Left renal cortex interstitium (tissue), 4 donors: ENCODE measurements at places on chromosomes 3 and 15.

GRCh38 chr3:71229905-71230657 lies 353.4 kb downstream of the FOXP1 start:
- no peak for DNase-seq

- no peak for DNase-seq
These were observed 15.6 kb upstream of the CD47 start for GRCh38 chr3:108106449-108106848.

- DNase-seq, result peak; percentile 47
These were observed 192.5 kb downstream of the SHOX2 start for GRCh38 chr3:157913741-157914150.

- DNase-seq, result no peak
These were observed 104.2 kb downstream of the AGBL1 start for GRCh38 chr15:86183596-86184491.

DNA sequence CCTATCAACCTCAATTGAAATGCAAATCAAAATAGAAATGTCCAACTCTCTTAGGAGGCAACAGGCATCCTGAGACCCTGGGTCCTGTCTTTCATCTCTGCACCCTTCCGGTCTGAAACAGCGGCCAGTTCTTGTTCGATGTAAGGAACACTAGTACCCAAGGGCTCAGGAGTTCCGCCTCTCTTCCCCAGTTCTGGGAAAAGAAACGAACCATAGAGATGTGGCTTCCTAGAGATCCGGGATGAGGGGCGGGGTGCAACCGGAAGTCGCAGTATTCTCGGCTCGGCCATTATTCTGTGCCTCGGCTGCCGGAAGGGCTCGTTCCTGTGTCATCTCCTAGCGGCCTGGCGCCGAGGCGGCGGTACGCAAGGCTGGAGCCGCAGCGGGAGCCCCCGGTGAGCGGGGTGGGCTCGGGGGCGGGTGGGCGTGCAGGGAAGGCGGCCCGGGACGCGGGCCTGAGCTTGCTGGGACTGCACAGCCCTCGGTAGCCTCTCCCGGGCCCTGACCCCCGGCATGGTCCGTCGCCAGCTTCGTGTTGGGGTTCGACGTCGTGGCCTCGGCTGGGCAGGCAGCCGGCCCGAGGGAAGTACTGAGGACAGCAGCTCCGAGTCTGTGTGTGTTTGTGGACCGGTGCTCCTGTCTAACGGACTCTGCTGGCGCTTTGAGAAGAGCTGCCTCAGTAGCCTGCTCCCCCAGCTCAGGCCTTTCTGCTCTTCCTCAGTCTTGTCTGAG lies at the start of gene ZNF197:
TSS of gene ZNF197 (plus strand) at position 288 of the 732 bp plus-strand sequence. CDS start 4,119 bp downstream, outside the sequence.
- DNase-seq, result peak; percentile 60

- no peak for DNase-seq
These were observed 70.4 kb downstream of the KLF13 start for GRCh38 chr15:31396881-31397560.

- no peak for DNase-seq
These were observed 633.9 kb upstream of the TGFBR2 start for GRCh38 chr3:29972320-29972993.

GRCh38 chr3:147046916-147047315 lies 359.4 kb downstream of the ZIC4 start:
- no peak for DNase-seq

DNA sequence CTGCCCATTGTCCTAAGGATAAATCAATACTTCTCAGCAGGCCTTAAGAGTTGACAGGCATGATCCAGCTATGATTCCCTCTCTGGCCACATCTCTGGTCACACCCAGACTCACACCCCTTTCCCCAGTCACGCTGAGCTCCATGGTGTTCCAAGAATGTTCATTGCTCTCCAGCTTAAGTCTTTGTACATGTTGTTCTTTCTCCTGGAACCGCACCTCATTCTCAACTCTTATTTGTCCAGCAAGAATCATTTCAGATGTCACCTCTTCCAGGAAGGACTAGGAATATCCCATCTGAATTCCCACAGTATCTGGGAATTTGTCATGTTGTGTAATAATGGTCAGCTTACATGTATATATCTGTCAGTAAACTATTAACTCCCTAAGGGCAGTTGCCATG lies 118.3 kb upstream of the GALNT15 start:
- no peak for DNase-seq

- no peak for DNase-seq
These were observed 19.1 kb upstream of the MAGEF1 start for GRCh38 chr3:184730924-184731323.

DNA sequence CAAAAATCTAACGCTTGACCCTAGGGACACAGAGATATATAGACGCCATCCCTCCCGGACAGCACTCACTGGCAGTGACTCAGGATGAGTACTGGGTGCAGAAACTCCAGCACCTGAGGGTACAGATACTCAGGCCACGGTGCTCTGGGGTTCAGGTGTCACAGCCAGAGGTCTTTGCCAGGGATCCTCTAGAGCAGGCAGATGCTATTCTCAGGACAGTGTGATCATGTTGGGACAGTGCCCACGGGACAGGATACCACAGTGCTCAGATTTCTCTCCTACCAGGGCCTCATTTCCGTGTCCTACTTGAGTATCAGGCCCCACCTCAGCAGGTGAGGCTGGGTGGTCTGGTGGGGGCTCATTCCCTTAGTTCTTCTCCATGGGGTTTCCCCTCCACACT lies 34.4 kb downstream of the HOMER2 start:
- DNase-seq, result no peak

DNA sequence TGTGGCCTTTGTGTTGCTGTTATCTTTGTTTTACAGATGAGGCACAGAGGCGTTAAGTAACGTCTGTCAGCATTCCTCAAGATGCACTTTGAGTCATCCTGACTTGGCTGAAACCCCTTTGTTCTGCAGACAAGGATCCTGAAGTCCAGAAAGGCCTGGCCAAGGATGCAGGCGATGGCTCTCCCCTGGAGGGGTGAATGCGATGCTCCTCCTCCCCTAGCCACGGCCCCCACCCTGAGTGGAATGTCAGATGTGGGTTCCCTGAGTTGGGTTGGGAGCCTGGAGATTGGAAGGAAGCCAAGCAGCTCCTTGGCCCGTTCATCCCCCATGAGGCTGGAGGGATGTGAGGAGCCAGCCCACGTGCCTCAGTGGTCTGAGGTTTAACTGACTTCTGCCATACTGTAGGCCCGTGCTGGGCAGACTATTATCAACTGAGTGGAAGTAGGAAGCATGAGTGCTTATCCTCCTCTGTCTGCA lies 43.3 kb downstream of the POMGNT2 start:
- no peak for DNase-seq

DNA sequence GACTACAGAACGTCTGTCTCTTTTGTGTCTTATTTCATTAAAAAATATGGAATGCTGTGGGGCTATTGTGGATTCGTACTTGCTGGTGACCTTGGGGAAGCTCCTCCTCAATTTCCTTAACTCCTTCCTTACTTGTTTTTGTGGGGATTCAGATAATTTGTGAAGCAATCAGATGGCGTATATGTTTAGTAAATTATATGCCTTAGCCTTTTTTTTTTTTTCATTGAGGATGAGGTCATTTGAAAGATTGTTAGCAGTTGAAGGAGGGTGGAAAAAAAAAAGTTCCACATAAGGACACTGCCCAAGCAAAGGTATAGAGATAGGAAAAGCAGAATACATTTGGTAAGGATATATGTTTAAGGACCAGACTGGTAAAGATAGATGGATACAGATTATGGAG lies 3.3 kb downstream of the RNF13 start:
- no peak for DNase-seq

DNA sequence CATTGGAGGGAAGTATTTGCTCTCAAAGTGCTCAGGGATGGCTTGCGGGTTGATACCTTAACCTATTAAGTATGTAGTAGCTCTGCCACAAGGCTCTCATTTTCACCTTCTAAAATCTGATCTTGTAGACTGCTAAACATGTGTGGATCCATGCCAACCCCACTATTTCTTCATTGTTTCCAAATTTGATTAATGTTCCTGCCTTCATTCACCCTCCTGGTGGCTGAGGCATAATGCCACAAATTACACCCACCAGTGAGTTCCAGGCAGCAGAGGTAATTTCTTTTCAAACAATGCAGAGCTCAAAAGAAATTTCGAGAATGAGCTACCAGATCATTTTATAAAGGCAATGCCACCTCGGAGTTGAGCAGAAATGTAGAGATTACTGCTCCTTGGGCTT lies 71.0 kb downstream of the EDEM1 start:
- DNase-seq, result no peak

GRCh38 chr15:61226361-61227256 lies 2.5 kb downstream of the RORA start:
- no peak for DNase-seq

DNA sequence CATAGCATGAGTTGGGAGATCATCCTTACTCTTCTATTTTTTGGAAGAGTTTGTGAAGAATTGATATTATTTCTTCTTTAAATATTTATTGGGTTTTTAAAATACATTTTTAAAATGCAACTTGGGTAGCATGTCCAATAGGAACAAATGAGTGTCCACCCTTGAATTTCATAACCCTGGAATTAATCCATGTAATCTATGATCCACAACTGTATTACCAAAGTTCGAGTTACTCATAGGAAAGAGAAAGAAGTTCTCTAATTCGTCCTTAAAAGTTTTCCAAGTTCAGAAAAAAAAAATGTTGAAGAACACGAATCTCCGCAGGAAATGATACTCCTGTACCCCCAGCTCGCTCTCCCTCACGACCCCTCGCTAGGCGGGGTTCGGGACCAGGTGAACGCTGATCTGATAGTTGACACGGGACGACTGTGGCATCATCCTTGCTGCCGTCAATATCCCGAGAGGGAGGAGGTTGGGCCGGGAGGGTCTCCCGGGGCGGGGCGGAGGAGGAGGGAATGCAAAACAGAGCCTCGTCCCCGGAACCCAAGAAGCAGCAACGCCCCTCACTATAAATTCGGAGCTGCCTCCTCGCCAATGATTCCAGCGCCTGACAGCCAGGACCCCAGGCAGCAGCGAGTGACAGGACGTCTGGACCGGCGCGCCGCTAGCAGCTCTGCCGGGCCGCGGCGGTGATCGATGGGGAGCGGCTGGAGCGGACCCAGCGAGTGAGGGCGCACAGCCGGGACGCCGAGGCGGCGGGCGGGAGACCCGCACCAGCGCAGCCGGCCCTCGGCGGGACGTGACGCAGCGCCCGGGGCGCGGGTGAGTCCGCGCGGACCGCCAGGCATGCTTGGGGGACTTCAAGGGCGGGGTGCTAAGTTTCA lies at the start of gene AGTR1:
TSS of gene AGTR1 (plus strand) at position 598 of the 884 bp plus-strand sequence. CDS start 43,133 bp downstream, outside the sequence.
- peak; percentile 71 for DNase-seq

DNA sequence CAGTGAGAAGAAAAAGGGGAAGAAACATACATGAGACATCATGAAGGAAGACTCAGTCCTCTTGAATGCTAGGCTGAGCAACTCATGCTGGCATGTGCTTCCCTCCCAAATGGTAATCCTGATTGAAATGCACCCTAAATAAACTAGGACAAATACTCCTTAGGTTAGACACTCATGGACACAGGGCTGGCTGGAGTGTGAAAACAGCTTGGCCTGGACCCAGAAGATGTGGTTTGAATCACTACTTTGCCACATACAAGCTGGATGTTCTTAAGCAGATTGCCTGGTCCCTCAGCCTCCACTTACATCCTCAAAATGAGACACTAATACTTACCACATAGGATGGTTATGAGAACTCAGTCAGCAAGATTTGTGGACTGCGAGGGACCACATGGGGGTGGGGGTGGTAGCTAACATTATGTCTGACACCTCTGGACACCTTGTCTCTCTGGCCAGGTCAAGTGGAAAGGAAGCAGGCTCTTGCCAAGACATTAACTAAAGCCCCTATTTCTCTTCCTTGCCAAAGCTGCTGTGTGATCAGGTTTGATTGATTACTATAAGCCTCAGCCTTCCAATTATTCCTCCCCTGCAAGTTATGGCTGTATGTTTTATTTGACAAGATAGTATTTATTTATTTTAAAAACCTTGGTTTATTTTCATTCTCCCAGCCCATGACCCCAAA lies 138.9 kb upstream of the SLC7A14 start:
- no peak for DNase-seq

GRCh38 chr3:45724911-45725310 lies 35.7 kb downstream of the SACM1L start:
- DNase-seq, result no peak

- DNase-seq, result no peak
These were observed 12.3 kb upstream of the PGPEP1L start for GRCh38 chr15:99019558-99020540.

DNA sequence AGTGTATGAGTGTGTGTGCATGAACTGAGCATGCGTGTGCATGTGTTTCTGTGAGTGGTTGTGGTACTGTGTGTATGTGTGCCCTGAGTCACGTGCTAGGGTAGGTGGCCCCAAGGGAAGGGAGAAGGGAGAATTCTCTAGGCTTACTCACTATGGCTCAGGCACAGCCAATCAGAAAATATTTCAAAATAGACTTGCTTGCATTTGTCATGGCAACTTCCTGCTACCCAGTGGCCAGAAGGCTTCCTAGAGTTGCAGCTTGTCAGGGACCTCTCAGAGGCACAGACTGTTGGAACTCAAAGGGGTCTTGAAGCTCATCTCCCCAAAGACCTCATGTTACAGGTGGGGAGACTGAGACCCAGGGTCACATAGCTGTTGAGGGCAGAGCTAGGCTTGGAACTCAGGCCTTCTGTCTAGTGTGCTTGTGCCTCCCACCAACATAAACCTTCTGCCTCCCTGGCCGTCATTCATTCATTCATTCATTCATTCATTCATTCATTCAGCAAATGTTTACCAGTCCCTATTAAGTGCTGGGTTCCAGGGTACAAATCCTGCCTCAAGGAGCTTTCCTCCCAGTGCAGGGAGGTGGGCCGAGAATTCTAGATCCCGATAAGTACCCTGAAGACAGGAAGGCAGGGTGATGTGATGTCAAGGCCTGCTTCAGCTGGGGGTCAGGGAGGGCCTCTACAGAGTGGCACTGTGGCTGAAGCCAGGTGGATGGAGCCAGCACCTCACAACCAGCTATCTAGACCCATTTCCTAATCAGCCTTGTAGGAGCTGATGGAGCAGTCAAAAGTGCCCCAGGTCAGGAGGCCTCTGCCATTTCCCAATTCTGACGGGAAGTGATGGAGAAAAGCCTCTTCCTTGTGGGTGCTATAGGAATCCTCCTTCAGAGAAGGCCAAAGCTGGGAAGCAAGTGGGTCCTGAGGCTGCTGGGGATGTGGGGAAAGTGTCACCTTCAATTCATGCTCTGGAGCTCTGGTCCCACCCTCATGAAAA lies 10.9 kb upstream of the RFT1 start:
- no peak for DNase-seq

- DNase-seq, result no peak
These were observed 110.2 kb downstream of the CMSS1 start for GRCh38 chr3:99927671-99928457.

- no peak for DNase-seq
These were observed 9.1 kb downstream of the ACTC1 start for GRCh38 chr15:34786206-34786605.

GRCh38 chr3:58077596-58078285 lies 69.5 kb downstream of the FLNB start:
- no peak for DNase-seq

GRCh38 chr3:149657321-149657925 lies 402 bp downstream of the WWTR1 start:
- peak; percentile 76 for DNase-seq

GRCh38 chr3:62187022-62187431 lies 186.3 kb downstream of the FEZF2 start:
- DNase-seq, result no peak
